ENCODE measurements at places on chromosomes 12 and 14.

GRCh38 chr14:29222671-29223268 is 456.2 kb downstream of the FOXG1 start:
- DNase-seq: no peak

GRCh38 chr12:76489737-76490136 is 69.8 kb downstream of the OSBPL8 start:
- DNase-seq: no peak

DNA sequence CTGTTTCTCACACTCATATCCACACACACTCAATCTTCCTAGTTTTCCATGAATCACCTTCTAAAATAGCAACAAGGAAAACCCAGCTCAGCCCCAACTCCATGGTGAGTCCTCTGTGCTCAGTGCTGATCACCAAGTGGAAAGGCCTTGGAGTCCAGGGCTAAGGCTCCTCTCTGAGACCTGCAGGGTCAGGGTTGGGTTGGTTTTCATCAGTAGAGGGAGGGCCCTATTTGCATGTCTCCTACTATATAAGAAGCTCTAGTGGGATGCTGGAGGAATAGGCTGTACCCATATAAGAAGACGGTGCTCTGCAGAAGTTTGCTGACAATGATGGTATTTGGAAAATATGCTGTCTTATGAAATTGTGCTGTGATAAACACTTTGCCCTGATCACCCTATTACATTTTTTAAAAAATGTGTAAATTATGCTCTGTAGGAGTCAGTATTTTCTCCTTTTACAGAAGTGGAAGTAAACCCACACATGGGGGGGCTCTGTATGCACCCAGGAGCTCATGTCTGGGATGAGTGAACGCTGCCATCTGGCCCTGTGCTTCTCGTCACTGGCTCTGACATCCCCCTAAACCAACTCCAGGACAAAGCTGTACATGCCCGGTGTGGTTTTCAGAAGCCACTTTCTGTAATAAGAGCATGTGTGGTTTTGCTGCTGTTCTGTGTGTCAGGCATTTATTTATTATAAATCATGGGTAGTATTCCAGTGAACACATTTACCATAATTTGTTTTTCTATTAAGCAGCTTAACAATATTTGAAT is 536.3 kb downstream of the TMEM121 start:
- DNase-seq: no peak

DNA sequence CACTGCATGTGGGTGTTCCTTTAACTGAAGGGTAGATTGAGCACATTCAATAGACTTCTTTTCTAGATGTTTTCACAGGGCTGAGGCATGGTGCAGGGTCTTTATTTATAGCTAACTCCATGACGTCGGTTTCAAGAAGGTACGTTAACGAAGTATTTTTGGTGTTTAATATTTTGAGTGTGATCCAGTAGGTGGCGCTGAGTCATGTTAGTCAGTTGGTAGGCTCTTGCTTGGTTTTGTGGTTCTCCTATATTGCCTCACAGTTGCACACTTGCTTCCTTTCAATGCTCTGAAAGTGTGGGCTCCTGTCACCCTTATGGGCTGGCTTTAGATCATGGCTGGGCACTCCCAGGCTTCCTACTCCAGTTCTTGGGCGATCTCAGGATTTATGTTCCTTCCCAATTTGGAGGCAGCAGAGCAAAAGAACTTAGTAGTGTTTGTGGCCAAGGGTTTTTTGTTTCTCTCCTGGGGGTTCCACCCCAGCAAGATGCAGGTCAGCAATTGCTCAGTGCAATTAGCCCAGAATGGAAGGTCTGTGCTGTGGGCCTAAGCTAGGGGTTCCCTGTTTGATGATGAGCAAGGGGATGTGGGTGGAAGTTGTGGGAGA is 471.6 kb upstream of the FOXG1 start:
- no peak for DNase-seq

- no peak for DNase-seq
Measured at GRCh38 chr14:74829251-74829650, 46.7 kb downstream of the PROX2 start.

DNA sequence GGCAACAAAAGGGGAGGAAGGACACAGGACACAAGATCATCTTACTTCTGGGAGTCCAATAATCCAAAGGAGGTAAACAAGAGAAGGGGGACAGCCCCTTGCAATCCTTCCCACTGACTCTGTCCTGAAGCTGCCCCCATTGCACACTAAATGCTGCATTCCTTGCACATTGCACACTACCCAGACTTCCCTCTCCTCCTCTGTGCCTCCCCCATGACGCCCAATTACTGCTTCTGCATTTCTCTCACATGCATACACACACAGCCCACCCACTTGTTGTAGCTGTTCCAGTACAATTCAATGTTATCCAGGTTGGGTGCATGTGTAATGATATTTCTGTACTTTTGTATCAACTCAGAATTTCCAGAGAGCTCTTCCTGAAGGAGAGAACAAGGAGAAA is 5.5 kb downstream of the NDRG2 start:
- no peak for DNase-seq

DNA sequence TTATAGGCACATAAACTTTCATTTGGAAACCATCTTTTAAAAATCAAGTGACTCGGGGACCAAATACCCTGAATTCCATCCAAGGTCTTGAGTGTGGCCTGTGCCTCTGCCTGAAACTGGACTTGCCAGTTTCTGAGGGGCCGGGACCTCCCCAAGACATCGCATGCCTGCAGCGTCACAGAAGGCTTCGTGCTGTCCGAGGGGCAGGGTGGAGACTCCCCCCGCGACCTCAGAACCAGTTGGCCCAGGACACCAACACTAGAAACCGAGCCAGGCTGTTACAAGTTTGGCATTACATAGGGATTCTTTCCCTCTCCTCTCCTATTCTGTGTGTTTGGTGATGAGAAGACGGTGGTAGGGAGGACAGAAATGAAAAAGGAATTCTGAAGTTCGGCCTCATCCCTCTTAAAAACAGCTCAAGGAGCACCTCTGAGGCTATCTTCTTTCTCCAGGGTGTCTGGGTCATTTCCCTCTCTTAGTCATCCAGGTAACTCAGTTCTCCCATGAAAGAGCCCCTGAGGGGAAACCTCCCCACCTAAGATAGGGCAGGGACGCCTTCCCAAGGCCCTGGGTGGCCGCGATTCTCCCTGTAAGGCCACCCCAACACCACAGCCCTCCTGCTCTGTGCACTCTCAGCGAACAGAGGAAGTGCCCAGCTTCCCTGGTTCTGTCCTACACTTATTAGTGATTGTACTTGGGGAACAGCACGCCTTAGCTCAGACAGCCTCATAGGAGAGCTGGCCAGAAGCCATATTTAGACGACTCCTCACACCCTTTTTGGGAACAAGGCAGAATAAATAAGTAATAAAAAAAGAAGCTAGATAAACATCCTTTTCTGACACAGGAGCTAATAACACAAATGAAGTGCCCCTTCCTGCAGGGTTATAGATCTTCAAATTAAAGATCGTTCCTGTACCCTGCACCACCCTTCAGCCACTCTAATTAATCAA is 93.8 kb downstream of the BCL11B start:
- DNase-seq: no peak

- DNase-seq: no peak
Measured at GRCh38 chr14:94461526-94462218, 9.1 kb upstream of the SERPINA11 start.

GRCh38 chr12:1915082-1915968 is 3.1 kb downstream of the CACNA2D4 start:
- no peak for DNase-seq

DNA sequence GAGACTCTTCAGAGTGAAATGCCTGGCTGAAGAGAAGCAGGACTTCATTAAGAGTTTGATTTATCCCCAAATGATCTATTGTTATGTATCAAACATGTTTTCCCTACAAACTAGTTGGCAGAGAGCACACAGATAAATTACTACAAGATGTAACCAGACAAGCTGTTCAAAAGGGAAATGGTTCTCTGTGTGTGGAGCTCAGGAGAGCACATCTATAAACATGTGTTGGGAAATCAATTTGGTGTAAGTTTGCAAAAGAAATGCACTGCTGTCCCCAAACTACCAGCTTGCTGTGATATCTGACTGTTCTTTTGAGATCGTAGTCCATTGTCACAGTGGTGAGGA is 159.2 kb downstream of the PAH start:
- DNase-seq: no peak

DNA sequence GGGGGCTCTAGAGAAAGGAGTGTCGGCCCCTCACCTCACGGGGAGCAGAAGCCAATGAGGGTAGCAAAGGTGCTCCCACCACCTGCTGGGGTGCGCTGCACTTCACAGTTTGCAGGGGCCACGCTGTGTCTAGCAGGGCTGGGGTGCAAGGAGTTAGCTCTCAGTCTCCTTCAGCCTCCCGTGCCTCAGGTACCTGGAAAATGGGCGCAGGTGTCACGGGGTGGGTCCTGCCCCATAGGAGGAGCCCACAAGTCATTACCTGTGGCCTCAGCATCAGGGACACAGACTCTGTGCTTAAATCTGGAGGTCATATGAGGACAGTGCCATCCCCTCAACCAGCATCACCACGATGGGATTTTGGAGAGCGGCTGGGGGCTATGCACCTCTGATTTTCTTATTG is 326.7 kb downstream of the ADGRD1 start:
- DNase-seq: no peak

- no peak for DNase-seq
Measured at GRCh38 chr12:50606675-50607375, 102.0 kb downstream of the DIP2B start.

DNA sequence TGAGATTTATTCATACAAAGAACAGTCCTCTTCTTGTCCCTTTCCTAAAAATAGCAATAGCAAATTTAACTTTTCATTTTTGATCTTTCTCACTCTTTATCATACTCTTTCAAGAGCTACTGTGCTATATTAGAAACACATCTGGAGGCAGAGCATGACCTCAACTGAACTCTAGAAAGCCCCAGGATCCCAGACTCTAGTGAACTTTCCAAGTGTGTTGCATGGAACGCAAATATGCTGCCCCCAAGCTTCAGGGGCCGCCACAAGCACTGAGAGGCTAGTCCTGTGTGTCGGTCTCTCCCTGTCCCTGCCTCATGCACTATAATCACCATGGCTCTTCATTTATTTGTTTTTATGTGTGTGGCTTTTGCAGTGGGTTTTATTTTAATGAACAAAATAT is 38.7 kb upstream of the ZNF641 start:
- no peak for DNase-seq

GRCh38 chr14:93955850-93956481 is 20.4 kb downstream of the ASB2 start:
- DNase-seq: no peak
